ENCODE measurements at places on chromosomes 16 and 17.

DNA sequence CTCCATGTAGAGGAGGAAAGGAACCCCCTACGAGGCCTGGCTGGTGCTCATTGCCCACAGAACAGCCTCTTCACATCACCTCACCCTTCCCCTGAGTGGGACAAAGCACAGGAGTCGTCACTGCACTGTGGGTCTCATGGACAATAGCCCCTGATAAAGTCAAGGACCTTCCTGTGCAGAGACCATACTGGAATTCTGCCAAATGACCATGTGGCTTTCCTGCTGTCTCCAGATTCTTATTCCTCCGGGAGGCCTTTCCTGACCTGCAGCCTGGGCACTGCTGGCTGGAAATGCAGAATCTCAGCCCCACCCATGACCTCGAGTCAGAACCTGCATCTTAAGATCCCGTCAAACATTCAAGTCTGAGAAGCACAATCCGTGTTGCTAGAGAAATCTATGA lies 60.5 kb upstream of the ERN1 start:
- no peak for DNase-seq

- no peak for DNase-seq
Observed at GRCh38 chr17:67386965-67387551, 10.0 kb downstream of the PITPNC1 start.

DNA sequence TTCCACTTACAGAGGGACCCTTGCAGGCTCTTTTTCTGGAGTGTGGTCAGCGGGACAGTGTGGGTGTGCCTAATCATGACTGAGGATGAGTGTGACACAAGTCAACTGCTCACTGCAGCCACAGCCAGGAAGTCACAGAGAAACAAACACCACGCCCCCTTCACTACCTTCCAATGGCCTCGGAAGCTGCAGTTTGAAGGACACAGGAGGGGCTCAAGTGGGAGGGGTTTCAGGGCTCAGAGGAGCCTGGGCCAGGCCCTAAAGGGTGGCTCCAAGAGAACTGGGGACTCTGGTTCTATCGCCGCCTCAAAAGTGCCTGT lies 116.2 kb upstream of the SDK2 start:
- DNase-seq, result no peak

DNA sequence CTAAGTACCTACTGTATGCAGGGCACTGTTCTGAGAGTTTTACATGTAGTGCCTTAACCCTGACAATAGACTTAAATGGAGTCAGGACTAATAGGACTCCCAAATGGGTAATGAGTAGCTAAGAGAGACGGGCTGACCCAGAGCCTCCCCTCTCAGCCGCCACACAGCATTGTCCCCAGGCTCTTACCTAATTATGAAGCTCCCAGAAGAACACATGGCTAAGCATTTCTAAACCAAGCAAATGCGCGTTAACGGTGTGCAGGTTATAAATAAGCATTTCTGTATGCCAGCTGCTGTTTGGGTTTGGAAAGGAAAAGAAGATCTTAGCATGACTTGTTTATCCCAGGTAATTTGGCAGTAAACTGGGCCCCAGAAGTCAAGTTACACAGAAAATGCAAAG lies 14.3 kb downstream of the KATNIP start:
- DNase-seq, result no peak

DNA sequence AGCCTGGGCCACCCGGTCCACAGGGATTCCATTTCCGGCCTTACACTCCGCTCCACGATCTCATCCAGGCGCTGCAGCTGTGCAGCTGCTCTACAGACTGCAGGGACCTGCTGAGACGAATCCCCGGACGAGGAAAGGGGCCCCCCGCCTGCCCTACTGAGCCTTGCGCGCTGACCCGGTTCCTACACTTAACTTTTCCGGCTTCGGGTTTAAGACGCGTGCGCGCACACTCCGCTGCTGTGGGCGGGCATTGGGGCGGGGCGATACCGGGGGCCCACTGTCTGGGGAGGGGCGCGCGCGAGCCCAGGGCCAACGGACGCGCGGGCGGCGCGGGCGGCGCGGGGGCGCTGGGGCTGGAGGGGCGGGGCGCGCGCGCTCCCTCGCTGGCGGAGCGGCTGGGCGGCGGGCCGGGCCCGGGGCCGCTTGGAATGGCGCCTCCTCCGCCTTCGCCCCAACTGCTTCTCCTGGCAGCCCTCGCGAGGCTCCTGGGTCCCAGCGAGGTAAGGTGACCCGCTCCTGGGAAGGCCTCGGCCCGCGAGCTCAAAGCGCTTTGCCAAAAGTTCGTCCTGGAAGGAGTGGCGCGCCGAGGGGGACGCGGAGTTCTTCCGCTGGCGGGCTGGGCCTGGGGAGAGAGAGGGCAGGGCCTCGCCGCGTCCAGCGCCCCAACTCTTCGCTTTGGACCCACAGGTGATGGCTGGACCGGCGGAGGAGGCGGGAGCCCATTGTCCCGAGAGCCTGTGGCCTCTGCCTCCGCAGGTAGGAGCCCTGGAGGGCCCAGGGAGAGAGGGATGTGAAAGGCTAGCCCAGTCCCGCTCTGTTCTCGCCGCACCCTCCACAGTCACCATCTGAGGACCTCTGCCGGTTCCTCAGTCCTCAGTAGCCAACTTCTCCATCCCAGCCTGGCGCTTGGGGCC lies at the start of gene TP53I13:
TSS of gene TP53I13 (plus strand) at position 371 of the 914 bp plus-strand sequence. CDS start at position 429, 58 bp downstream.
- DNase-seq, result no peak

DNA sequence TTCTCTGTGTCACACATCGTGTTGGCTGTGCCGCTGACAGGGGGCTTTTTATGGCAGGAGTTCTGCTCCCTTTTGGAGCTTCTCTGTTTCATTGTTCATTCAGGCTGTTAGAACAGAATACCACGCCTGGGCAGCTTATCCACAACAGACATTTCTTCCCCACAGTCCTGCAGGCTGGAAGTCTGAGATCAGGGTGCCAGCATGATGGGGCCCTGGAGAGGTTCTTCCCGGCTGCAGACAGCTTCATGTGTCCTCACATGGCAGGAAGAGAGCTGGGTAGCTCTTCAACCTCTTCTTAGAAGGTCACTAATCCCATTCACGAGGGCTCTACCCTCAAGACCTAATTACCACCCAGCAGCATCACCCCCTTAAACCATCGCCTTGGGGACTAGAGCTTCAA lies 65.1 kb downstream of the DHRS7C start:
- no peak for DNase-seq

GRCh38 chr16:8552487-8553221 lies 37.7 kb downstream of the TMEM114 start:
- no peak for DNase-seq

- no peak for DNase-seq
Observed at GRCh38 chr17:50938821-50939541, 72.8 kb upstream of the TOB1 start.

DNA sequence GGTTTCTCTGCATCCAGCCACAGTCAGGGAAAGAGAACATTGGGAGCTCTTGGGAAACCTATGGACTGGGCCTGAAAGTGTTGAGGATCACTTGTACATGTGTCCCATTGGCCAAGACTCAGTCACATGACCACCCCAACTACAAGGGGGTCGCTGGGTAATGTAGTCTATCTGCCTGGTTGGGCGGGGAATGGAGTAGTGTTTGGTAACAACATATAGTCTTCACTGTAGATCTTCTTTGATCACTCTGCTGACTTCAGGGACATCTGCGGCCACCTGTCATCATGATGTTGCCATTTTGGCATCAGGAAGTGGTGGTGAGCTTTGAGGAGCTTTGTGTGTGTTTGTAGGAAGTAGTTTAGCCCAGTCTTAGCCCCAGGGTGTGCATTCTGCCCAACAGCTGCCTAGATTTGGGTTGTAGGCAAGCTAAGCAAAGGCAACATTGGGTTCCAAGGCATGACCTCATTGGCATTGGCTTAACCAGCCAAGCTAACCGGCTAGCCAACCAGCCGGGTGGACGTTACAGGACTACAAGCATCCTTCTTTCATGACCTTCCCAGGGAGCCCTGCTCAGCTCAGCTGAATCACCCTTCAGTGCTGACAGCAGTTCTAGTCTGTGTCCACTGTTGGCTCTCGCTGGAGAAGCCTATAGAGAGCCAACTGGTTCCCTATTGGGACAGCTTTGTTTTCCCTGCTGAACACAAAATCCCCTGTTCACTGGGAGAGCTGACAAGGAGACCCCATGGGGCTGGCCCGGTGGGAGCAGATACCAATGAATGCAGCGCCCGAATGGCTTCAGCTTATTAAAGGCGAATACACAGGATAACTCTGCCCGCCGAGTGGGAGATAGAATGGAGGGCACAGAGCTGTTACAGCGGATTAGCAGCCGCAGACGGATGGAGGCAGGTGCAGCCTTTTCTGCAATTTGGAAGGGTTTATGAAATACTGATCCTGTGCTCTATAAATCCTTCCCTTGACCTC lies 178.6 kb downstream of the NTN1 start:
- DNase-seq, result no peak

GRCh38 chr17:7010523-7010922 lies 1.9 kb upstream of the RNASEK start:
- DNase-seq, result no peak

GRCh38 chr17:49783791-49784190 lies 4.7 kb upstream of the KAT7 start:
- DNase-seq, result no peak

GRCh38 chr17:10550014-10550413 lies 556 bp upstream of the MYH2 start:
- no peak for DNase-seq

DNA sequence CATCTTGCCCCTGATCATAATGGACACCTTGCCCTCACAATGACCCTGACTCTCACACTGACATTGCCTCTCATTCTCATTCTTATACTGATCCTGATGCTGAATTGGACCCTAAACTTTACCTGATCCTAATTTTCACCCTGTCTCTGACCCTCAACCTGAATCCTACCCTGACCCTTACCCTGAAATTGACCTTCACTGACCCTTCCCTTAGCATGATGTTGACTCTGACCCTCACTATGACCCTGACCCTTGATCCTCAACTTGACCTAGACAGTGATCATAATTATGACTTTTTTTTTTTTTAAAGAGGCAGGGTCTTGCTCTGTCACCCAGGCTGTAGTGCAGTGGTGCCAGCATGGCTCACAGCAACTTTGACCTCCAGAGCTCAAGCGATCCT lies 3.4 kb downstream of the AHSP start:
- no peak for DNase-seq

DNA sequence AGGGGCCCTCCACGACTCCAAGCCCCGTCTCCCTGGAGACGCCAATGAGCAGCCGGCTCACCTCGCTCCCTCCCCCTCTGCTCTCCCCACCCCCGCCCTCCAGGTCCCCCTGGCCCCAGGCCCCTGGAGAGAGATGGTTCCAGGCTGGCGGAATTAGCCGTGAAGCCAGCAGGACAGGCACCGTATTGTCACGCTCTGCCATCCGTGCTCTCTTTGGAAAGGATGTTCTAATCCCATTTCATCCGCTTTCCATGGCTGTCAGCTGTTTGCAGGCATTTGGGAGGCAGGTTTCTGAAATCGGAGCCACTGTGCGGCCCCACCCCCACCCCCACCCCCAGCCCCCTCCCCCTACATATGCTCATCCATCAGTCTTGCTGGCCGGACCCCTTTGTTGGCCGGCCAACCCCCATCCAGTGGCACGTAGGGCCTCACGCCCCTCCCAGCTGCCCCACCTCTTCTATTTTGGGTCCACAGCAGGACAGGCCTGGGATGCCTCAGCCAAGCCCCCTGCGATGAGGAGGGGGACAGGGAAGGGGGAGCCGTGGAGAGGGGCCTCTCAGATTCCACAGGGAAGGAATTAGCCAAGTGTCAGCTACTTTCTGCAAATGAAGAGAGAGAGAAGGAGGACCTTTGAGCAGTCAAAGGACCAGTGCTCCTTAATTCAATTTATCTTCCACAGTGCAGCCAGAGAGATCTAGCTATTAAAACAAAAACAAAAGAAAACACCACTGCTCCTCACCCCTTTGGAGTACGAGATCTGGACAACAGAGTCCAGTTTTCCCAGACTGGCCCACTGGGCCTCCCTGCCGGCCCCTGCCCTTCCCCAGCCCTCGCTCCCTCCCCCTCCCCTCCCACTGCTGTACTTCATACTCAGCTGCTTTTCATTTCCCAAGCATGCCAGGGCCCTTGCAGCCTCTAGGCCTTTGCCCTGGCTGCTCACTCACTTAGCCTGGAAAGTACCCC lies 30.7 kb downstream of the SDK2 start:
- no peak for DNase-seq

- no peak for DNase-seq
Observed at GRCh38 chr17:61551255-61551742, 39.7 kb downstream of the NACA2 start.

DNA sequence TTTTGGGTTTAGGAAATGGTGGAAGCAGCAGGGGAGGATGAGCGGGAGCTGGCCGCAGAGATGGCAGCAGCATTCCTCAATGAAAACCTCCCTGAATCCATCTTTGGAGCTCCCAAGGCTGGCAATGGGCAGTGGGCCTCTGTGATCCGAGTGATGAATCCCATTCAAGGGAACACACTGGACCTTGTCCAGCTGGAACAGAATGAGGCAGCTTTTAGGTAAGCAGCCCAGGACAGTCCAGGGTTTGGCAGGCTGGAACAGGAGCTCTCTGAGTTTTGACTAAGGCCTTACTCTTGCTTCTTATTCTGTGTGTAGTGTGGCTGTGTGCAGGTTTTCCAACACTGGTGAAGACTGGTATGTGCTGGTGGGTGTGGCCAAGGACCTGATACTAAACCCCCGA lies 41.4 kb downstream of the SF3B3 start:
- no peak for DNase-seq

DNA sequence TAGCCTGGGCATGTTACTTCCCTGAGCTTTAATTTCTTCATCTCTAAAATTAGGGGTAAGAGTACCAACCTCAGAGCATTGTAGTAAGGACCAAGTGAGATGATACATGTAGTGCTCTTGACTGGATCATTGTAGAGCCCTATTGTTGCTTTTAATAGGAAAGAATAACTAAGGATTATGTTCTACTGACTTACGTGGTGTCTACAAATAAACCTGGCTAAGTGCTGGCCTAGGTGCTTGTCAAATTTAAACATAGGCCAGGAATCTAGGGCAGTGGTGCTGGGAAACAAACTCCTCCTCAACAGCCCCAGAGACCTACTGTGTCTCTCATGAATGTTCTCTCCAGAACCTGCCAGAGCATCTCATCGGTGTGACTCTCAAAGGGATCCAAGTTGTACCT lies 69.4 kb downstream of the ABCC12 start:
- no peak for DNase-seq

GRCh38 chr16:58363746-58364393 lies 28.4 kb upstream of the GINS3 start:
- no peak for DNase-seq

GRCh38 chr16:89099905-89100304 lies 6.3 kb downstream of the ACSF3 start:
- no peak for DNase-seq

GRCh38 chr17:82830249-82830661 lies 9.6 kb downstream of the ZNF750 start:
- no peak for DNase-seq

DNA sequence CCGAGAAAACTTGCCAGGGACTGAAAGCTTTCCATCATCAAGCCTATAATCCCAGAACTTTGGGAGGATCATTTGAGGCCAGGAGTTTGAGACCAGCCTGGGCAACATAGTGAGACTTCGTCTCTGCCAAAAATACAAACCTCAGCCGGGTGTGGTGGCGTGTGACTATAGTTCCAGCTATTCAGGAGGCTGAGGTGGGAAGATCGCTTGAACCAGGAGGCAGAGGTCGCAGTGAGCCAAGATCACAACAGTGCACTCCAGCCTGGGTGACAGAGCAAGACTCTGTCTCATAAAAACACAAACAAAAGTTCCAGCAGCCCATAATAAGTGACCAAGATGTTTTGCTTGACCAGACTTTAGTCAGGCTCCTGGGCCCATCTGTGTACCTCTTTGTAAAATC lies 1.9 kb downstream of the MEAK7 start:
- no peak for DNase-seq

- DNase-seq, result no peak
Observed at GRCh38 chr16:49592546-49593423, 219.2 kb downstream of the C16orf78 start.

- DNase-seq, result no peak
Observed at GRCh38 chr17:15157051-15157450, 108.1 kb downstream of the PMP22 start.

Measured in thoracic aorta (tissue), 2 donors.